ENCODE measurements at places on chromosomes 7 and 10. TPM values are rescaled to one million over a fixed set of nuclear protein-coding genes. Genes with fewer than 3 reads are reported as not detected.
A peak's percentile ranks its signal among the peaks of the same experiment; 100 is the strongest.

DNA sequence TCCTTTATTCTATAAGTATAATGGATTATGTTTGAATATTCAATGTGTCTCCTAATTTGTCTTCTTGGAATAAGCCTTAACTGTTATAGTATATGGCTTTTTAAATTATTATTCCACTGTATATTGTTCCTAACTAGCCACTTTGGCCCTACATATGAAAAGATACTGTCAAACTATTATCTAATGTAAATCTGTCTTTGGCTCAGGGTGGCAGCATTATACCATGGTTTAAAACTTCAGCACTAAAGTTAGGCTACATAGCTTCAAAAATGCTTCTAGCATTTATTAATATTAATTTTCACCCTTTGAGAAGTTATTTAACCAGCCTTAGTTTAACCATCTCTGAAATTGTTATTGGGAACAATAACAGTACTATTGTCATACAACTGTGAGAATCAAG, 543.1 kb upstream of the MBL2 start:
- DNase-seq, result no peak

DNA sequence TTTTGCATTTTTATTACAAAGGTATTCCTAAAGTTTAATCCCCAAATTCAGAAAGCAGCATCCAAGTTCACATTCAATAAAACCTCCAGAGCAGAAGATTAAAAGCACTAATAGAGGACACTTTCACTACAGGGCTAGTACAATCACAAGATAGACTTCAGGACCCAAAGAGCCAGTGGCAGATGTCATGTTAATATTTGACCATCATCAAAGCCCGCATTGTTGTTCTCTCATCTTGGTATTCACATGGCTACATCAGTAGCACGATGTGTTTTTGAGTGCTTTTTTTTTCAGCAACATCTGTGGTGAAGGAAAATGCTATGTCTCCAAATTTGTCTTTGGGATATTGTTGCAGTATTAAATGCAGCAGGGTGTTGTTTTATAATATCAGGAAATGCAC, 134.3 kb downstream of the ARL4A start:
- DNase-seq, result no peak

- DNase-seq, result no peak
These were observed 45.8 kb upstream of the DNAH11 start for GRCh38 chr7:21497072-21497471.

- no peak for DNase-seq
These were observed 236.4 kb upstream of the TMEM72 start for GRCh38 chr10:44674536-44675386.

- no peak for DNase-seq
These were observed 24.1 kb upstream of the ANKRD30A start for GRCh38 chr10:37101261-37101660.

DNA sequence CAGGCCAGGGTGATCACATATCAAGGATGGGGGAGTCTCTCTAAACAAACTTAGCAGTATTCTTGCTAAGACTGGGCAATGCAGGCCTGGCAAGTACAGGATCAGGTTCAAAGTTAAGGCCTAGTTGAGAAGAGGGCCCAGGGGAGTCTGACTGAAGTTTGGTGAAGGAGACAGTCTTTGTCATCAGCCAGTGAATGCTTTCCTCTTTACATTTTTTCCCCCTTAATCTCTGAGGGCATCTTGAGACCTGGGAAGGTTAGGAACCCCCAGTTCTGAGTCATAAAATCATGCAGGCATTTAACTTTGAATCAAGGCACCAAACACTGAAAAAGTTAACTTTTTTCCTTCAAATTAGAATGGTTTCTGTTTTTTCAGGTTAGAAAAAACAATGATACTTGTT, 311.5 kb downstream of the REEP3 start:
- no peak for DNase-seq

- DNase-seq, result no peak
These were observed 46.3 kb downstream of the MTPN start for GRCh38 chr7:135930565-135931461.

- no peak for DNase-seq
These were observed 50.3 kb downstream of the CSTF2T start for GRCh38 chr10:51649064-51649463.

DNA sequence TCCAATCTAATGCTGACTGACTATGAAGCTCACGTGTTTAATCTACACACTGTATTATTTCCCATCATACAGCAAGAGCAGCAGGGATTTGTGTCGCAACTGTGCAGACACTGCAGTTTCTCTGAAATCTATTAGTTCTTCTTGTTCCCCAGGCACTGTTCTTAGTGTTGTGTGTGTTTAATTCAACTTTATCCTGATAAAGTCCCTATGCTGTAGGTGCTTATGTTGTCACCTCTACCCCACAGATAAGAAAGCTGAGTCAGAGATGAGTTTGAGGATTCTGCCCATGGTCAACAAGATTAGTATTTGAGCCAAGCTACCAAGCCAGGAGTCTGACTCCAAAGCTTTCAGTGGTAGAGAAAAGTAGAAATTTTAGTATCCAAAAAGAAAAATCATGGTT, 22.5 kb upstream of the EPHB6 start:
- DNase-seq, result no peak

- no peak for DNase-seq
These were observed 13.0 kb downstream of the VWA2 start for GRCh38 chr10:114252092-114252491.

DNA sequence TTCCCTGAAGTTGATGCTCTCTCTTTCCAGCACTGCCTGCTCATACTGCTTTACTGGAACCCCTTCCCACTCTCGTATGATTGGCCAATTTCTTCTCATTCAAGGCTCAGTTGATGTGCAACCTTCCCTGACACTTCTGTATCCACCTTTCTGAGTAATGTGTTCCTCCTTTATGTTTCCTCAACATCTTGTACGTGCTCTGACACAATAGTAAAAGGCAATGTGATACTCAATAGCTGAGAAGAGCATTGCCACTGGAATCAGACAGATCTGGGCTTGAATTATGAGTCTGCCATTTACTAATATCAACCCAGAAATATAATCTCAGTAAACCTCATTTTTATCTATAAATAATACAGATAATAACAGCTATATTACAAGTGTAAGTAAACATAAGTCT, 34.7 kb downstream of the ARL4A start:
- no peak for DNase-seq

DNA sequence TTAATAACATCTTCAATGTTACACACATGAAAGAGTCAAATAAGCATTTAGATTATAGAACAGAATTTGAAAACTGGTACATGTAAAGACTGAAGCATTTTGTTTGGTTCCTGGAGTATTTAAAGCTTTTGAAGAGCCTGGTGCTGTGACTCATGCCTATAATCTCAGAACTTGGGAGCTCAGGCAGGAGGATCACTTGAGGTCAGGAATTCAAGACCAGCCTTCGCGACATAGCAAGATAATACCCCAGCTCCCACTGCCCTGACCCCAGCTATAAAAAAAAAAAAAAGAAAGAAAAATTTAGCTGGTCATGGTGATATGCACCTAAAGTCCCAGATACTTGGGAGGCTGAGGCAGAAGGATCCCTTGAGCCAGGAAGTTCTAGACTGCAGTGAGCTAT, 87.8 kb downstream of the HDAC9 start:
- DNase-seq, result no peak

DNA sequence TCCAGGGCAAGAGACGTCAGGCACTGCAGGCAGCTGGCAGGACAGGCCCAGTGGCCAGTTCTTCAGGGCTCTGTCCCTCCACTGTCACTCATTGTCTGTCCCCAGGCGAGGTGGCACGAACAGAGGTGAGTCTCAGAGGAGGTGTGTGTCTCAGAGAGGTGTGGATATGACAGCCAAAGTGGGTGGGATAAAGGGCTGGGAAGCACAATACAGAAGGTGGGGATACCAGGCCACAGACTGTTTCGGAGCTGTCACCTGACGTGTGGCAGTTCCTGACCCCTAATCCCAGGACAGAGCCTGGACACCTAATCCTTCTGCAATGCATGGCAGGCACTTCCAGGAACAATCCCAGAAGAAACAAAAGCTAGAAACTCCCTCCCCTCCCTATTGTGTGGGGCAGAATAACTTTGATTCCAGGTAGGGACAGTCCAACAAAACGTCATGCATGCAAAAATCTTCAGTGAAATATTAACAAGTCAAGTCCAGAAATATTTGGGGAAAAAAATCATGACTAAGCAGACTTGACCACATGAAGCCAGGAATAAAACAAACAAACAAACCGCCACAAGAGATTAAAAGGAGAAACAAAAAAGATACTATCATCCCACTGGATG, 11.6 kb downstream of the KLRG2 start:
- no peak for DNase-seq

DNA sequence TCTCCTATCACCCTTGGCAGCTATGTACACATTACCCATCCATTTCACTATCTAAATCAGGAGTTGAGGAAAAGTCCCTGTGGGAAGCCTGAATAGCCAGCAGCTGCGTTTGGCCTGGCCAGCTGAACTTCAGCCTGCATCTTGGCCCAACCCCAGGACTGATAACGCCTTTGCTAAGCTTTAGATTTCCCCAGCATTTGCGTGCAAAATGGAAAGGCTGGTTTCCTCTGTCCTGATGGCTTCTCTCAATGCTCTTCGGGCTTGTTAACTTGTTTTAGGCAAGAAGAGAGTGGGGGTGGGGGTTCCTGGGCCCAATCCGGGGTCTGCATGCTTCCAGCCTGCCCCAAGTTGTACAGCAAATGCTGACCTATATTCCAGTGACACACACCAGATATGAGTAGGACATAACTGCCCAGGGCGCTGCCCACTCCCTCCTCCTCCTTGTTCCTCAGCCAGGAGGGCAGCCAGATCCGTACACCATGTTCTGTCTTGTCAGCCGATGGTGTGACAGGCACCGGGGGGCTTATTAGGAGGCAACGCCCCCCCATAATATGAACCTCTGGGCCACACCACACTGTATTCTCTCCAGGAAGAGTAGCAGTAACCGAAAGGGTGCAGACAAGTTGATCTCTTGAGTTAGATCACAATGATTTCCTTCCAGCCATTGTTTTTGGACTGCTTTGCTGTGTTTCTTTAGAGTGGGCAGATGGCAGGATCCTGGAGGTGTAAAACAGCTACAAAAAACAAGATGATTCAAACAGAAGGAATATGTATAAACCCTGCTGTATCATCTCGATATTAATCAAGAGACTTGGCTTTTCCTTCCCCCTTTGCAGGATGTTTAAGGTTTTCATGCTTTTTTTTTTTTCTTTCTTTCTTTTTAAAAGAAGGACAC, 339.0 kb downstream of the RNLS start:
- peak; percentile 57 for DNase-seq

The ZNF485 gene
- total RNA-seq, result 6.4 TPM

The COBL gene
- total RNA-seq, result 123 TPM

The CALHM1 gene
- total RNA-seq, result not detected
